CD4-positive, alpha-beta memory T cell (primary cell): ENCODE measurements at places on chromosomes 4 and X. TPM values are rescaled to one million over a fixed set of nuclear protein-coding genes. Genes with fewer than 3 reads are reported as not detected.

The HTRA3 gene
- not detected for total RNA-seq

- DNase-seq = no peak
These were observed 84.6 kb downstream of the RELL1 start for GRCh38 chr4:37601531-37601930.

The CT45A5 gene
- not detected for total RNA-seq

GRCh38 chrX:40147971-40148370 lies 50.2 kb upstream of the BCOR start:
- DNase-seq = no peak

The PWWP3B gene
- total RNA-seq = not detected

DNA sequence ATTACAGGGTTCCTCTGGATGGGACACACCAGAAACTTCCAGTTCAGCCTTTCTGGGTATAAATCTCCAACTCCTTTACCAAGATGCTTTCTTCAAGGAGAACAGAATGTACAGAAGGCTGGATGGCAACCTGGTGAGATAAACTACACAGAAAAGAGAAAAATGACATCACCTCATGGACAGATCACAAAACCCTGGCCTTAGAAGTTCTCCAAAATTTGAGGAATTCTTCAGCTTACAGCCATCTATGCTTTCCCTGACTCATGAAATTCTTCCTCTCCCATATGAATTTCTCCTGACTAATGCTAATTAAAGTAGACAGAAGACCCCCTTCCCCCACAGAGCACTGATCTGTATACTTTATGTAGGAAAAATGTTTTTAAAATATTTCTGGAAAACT lies 345.4 kb downstream of the STIM2 start:
- no peak for DNase-seq
